ENCODE measurements at places on chromosomes 7 and 10.

- no peaks in the 10 kb centered on the region for H3K4me1 ChIP-seq
- DNase-seq, result no peak
- H3K36me3 ChIP-seq, result no peaks in the 10 kb centered on the region
- no peak overlapping the region for H3K27ac ChIP-seq
- no peaks in the 10 kb centered on the region for H3K27me3 ChIP-seq
These were observed 464.6 kb downstream of the POM121L12 start for GRCh38 chr7:53500076-53500475.

- H3K27ac ChIP-seq, result no peak overlapping the region
- no peaks in the 10 kb centered on the region for H3K4me1 ChIP-seq
- no peak for DNase-seq
- H3K27me3 ChIP-seq, result peaks cover 7% of the 10 kb centered on the region
These were observed 98.9 kb downstream of the DYNC1I1 start for GRCh38 chr7:95871075-95871848.

GRCh38 chr10:36281831-36282331 lies 639.8 kb upstream of the FZD8 start:
- no peak for DNase-seq
- no peaks in the 10 kb centered on the region for H3K36me3 ChIP-seq
- H3K4me3 ChIP-seq, result no peak overlapping the region
- H3K27me3 ChIP-seq, result no peaks in the 10 kb centered on the region

- H3K27me3 ChIP-seq, result peaks cover 95% of the 10 kb centered on the region
- no peak overlapping the region for H3K27ac ChIP-seq
- peaks cover 5% of the 10 kb centered on the region for H3K36me3 ChIP-seq
- peak overlapping the region; percentile 74 for H3K4me3 ChIP-seq
These were observed 11.7 kb downstream of the CNPY1 start for GRCh38 chr7:155534691-155535090.

DNA sequence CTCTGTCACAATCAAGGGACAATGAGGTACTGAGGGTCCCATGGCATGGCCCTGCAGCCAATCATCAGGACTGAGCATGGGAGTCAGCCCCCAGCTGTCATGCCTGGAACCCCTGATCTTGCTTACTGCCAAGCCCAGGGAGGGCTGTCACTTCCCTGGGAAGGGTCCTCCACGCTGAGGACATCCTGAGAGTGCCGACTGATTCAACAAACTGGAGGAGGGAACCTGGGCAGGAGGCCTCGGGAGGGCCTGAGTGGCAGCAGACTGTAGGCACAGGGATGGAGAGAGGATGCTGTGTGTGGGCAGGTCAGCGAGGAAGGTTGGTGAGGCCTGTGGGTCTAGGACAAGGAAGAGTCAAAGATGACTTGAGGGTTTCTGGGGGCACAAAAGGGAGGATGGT lies 154.3 kb downstream of the ZNF248 start:
- H3K36me3 ChIP-seq, result no peaks in the 10 kb centered on the region
- no peak overlapping the region for H3K4me3 ChIP-seq
- DNase-seq, result no peak

- H3K36me3 ChIP-seq, result no peaks in the 10 kb centered on the region
- H3K4me3 ChIP-seq, result no peak overlapping the region
- no peak for DNase-seq
- no peak overlapping the region for H3K27ac ChIP-seq
- H3K4me1 ChIP-seq, result no peaks in the 10 kb centered on the region
- H3K27me3 ChIP-seq, result no peaks in the 10 kb centered on the region
These were observed 70.1 kb downstream of the GLRX3 start for GRCh38 chr10:130206216-130206737.

DNA sequence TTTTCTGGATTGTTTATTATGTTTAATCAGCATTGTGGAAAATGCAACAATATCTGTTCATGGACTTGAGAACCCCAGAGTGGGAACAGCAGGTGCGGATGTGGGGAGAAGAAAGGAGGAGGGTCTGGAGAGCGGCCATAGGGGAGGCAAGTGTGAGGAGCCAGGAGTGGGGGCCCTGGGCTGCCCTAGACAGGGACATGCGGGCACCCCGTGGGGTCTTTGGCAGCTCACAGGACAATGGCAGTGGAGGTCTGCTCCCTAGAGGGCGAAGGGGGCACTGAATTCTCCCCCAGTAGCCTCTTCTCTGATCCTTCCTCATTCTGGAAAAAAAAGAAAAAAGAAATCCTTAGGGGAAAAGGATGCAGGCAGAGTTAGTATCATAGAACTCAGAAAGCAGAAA lies 8.9 kb downstream of the TMEM176B start:
- no peak overlapping the region for H3K4me3 ChIP-seq
- no peak overlapping the region for H3K27ac ChIP-seq
- DNase-seq, result no peak
- no peaks in the 10 kb centered on the region for H3K4me1 ChIP-seq
- peaks cover 2% of the 10 kb centered on the region for H3K36me3 ChIP-seq

DNA sequence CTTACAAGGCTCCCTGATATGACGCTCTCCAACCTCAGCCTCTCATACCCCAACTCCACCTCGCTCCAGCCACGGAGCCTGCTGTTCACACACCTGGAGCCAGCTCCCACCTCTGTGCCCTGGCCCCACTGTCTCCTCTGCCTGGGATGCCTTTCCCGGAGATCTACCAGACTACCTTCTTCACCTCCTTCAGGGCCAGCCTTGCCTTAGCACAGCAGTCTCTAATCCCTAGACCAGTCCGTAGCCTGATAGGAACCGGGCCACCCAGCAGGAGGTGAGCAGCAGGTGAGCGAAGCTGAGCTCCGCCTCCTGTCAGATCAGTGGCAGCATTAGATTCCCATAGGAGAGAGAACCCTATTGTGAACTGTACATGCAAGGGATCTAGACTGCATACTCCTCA lies 23.2 kb upstream of the SMURF1 start:
- no peak overlapping the region for H3K27ac ChIP-seq
- no peak for DNase-seq
- peaks cover 46% of the 10 kb centered on the region for H3K27me3 ChIP-seq
- peaks cover 2% of the 10 kb centered on the region for H3K36me3 ChIP-seq
- H3K4me3 ChIP-seq, result no peak overlapping the region
